ENCODE measurements at places on chromosomes 3 and 15.

- no peak for DNase-seq
These were observed 12.1 kb downstream of the OSBPL10 start for GRCh38 chr3:31968927-31969418.

DNA sequence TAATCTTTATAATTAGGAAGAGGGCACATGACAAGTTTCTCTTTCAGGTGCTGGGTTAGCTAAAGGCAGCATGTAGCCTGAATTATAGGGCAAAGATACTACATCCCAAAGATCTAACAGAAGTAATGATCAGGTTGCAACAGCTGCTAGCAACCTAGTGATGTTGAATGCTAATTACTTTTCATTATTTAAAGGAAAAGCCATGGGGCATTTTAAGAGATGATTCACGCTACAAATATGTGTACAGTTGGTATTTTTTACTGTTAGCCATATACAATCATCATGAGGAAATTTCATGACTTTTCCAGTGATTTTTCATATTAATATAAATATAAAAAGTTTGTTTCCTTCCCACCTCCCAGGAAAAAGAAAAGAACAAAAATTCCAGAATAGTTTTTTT is 43.0 kb downstream of the NEK10 start:
- DNase-seq: no peak

GRCh38 chr3:167114619-167115018 is 265.5 kb downstream of the ZBBX start:
- no peak for DNase-seq

DNA sequence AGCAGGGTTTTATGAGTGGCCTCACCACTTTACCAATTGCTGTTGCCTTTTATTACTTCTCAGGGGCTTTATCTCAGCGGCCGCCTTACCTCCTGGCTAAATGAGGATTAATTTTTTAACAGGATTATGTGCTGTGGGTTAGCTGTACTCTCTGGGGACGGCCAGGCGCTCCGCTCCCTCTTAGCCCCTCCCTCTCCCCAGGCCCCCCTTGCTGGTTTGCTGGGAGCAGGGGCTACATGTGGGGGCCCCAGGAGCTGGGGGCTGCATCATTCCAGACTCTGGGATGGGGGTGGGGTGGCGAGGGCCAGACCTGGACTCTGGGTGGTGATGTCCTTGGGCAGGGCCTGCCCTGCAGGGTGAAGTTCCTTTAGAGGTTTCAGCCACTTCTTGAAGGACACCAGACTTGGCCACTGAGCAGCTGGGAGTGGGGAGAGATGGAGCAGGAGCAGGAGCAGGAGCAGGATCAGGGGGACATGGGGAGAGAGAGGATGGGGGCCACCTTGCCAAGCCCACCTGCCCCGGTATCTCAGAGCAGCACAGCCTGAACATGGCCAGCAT is 196.1 kb downstream of the GOLGA6L6 start:
- no peak for DNase-seq

- no peak for DNase-seq
These were observed 39.8 kb upstream of the SGO1 start for GRCh38 chr3:20225769-20226168.

GRCh38 chr3:130941793-130942192 is 47.9 kb downstream of the ATP2C1 start:
- DNase-seq: no peak

GRCh38 chr15:61831505-61831921 is 228.7 kb downstream of the VPS13C start:
- DNase-seq: no peak

DNA sequence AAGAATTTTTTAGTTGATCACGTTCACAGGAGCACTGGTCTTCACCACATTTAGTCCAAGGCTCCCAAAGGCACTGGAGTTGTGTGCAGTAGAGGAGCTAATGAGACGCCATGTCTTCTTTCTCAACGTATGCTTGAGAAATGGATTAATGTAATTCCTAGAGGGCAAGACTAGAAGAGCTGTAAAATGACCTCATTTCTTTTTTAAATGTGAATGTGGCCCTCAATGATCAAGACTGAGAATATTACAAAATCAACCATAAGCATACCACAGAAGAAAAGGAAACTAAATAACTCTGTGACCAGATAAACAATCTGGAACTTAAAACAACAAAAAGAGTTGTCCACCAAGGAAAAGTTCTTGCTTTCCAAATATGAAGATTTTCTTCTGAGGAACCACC is 112.1 kb upstream of the THBS1 start:
- DNase-seq: no peak

GRCh38 chr3:10804183-10804648 is 11.8 kb upstream of the SLC6A11 start:
- no peak for DNase-seq

Measured in CD4-positive, alpha-beta T cell treated with Interleukin-17A for 1 hour (primary cell).